ENCODE measurements at places on chromosomes 1 and 21.

GRCh38 chr1:119773711-119774241, 5.1 kb upstream of the HMGCS2 start:
- DNase-seq = peak; percentile 53

DNA sequence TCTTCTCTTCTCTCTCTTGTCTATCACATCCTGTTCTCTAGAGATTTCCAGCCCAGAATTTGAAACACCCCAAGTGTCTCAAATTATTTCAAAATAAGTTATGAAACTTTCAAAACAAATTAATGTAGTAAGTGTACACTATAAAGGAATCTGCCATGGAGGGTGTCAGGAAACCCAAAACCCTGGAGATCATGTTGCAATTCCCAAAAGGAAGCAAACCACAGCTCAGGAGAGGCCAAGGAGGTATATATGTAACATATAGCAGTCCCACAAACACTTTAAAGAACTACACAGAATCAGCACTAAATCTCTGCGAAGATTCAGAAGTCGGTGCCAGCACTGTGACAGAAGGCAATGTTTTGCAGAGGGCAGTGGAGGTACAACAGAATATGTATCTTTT, 26.6 kb downstream of the PTPN14 start:
- no peak for DNase-seq

- peak; percentile 96 for DNase-seq
Observed at GRCh38 chr21:46374761-46375389, 50.9 kb downstream of the PCNT start.

DNA sequence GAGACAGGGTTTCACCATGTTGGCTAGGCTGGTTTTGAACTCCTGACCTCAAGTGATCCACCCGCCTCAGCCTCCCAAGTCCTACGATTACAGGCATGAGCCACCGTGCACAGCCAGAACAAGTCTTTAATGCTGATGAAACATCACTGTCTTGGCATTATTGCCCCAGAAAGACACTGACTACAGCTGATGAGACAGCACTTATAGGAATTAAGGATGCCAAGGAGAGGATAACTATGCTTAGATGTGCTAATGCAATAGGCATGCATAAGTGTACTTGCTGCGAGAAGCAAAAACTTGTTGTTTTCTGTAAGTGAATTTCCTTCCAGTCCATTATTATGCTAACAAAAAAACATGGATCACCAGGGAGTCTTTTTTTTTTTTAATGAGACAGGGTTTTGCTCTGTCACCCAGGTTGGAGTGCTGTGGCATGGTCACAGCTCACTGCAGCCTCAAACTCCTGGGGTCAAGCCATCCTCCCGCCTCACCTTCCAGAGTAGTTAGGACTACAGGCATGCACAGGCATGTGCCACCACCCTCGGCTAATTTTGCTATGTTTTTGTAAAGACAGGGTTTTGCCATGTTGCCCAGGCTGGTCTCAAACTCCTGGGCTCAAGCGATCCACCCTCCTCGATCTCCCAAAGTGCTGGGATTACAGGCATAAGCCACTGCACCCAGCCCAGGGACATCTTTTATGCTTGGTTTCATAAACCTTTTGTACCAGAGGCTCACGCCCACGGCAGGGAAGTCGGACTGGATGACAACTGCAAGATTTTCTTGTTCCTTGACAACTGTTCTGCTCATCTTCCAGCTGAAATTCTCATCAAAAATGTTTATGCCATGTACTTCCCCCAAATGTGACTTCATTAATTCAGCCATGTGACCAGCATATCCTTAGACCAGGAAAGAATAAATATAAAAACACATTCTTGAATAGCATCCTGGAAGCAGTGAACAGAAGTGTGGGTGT, 23.1 kb downstream of the RHEX start:
- no peak for DNase-seq

- no peak for DNase-seq
Observed at GRCh38 chr1:75640137-75640536, 29.2 kb upstream of the SLC44A5 start.

DNA sequence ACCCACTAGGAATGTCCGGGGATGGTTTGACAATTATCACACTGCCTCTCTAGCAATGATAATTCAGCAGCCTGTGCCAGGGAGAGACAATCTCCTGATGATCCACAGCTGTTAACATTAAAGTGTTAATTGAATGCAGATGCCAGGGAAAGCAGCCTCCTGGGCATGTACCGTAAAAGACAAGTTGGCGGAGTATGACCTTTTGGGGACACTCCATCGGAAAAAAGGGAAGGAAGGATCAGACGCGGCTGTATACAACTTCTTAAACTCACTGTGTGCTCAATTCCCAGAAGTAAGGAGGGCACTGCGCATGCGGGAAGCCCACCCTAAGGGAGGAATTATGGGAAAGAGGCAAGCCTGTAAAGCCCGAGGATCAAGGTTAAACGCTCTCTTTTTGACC, 62.6 kb downstream of the MAP3K7CL start:
- peak; percentile 53 for DNase-seq

- DNase-seq = no peak
Observed at GRCh38 chr1:174870319-174870718, 129.4 kb upstream of the CACYBP start.

DNA sequence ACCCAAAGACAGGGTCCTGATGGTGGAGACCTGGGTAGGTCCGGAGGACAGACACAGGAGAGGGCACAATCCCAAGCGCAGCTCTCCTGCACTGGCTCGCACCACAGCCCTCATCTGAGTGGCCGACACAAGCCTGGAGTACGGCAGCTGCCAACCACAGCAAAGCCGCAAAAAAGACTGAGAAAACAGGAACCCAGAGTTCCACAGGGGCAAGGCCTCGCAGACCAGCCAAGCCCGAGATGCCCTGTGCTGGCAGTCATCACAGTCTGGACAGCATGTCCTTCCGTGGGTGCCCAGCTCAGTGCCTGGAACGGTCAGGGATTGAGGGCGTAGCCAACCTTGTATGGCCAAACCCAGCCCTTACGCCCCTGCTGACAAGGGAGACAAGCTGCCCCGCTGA, 11.4 kb downstream of the ZBTB48 start:
- peak; percentile 35 for DNase-seq

- no peak for DNase-seq
Observed at GRCh38 chr1:22271847-22272801, 129.2 kb upstream of the WNT4 start.

- DNase-seq = no peak
Observed at GRCh38 chr1:3283849-3284248, 170.6 kb upstream of the ARHGEF16 start.

DNA sequence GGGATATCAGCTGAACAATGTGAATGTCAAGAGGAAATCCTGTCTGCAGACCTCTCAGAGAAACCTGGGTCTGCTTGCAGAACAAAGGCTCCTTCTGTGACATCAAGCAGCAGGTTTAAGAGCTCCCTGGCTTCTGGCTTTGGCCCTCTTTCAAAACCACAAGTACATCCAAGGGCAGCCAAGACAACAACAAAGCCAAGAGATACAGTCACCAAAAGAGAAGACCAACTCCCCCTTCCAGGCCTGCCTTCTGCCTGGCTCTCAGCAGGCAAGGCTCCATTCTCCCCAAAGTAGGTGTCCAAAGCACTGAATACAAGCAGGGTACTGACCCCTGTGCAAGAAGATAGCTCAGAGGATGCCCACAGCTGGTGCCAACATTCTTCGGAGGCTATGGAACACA, 11.5 kb downstream of the BCAR3 start:
- peak; percentile 96 for DNase-seq

GRCh38 chr1:205766570-205766969, 8.7 kb downstream of the RAB29 start:
- DNase-seq = no peak

- no peak for DNase-seq
Observed at GRCh38 chr1:13756557-13757315, 56.7 kb downstream of the PRDM2 start.

DNA sequence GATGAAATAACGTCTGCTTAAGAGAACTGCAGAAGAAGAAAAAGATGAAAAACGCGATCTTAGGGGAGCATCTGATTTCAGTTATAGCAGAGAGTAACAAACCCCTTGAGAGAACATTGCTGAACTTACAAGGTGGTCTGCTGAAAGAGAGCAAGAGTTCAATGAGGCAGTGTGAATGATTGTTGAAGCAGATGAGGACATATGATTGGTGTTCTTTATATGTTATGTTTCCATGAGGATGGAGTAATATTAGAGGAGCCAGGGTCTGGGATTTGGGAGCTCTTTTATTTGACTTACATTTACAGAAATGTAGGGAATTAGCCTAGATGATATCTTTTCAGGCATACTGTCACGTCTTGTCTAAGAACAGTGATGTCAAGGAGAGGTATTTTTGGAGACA, 1302.0 kb downstream of the KCNT2 start:
- DNase-seq = no peak

GRCh38 chr1:76269155-76269554, 194.6 kb downstream of the ST6GALNAC3 start:
- DNase-seq = peak; percentile 15

DNA sequence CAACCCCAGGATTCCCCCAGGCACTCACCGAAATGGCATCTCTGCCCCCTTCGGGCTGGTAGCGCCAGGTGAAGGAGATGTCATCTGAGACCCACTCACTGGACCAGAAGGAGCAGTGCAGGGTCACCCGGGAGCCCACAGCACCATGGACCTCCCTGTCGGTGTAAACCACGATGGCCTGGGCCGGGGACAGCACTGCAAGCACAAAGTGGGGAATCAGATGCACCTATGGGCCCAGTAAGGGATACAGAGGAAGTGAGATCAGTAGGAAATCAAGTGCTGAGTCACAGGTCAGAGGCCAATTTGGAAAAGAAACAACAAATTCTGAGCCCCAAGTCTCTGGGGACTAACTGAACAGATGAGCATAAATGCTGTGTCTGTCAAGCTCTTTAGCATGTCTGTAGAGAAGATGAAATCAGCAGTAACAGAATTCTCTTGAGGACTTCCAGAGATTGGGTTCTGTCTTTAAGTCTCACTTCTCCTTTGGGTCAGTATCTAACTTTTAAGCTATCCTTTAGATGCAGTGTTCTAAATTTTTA, 2.5 kb downstream of the MPZ start:
- peak; percentile 66 for DNase-seq

GRCh38 chr1:44418022-44418673, 13.1 kb downstream of the RNF220 start:
- DNase-seq = peak; percentile 46

DNA sequence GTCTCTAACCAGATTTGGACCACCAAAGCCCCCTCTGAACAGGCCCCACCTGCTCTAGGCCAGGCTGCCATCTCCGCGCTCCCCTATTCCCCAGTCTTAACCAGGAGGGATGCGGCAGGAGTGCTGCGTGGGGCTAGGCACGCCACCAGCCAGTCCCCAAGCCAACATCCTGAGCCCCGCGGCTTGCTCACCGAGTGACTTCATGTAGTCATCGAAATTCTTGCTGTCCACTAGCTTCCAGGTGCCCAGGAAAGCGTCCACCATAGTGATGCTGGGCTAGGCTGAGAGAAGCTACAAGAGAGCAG, 173 bp downstream of the FABP3 start:
- DNase-seq = no peak

DNA sequence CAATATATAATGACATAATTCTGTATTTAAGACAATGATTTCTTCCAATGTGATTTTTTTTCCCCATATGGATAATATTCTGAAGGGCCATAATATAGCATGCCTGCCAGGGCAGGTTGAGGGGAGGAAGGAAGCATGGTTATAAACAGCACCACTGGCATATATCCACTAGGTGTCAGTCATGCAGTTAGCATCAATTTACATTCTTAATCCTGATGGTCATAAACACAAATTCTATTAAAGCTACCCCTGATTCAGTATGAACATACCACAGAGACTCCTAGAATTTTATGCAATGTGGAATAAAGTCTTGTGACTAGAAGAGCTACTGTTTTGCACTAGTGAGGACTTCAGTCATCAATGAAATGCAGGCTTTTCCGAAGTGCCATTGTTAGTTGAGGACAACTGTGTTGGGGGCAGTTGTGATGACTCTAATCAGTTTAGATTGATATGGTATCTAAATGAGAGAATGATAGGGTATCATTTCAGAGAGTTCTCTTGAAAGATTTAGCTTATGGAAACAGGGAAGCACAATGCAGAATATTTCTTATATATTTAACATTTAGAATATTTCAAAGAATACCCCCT, 342.7 kb upstream of the NR5A2 start:
- peak; percentile 56 for DNase-seq

- no peak for DNase-seq
Observed at GRCh38 chr1:185284116-185284515, 32.9 kb downstream of the IVNS1ABP start.

GRCh38 chr1:107963601-107964335, 1.2 kb downstream of the VAV3 start:
- DNase-seq = no peak

GRCh38 chr1:208616776-208617175, 372.6 kb upstream of the PLXNA2 start:
- DNase-seq = no peak

DNA sequence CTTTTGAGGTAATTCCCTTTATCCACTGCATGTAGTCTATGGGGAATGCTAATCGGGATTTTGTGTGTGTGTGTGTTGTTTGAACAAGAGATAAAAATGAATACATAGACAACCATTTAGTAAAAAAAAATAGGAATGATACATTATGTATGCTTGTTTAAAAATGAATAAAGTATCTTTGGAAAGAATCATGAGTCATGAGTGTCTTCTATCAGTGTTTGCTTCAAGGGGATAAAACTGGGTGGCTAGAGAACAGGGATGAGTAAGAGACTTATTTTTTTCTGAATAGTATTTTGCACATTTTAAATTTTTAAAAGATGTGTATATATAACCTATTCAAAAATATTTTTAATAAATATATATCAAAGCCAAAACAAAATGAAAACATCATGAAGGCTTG, 839.4 kb upstream of the ADGRL4 start:
- DNase-seq = no peak

DNA sequence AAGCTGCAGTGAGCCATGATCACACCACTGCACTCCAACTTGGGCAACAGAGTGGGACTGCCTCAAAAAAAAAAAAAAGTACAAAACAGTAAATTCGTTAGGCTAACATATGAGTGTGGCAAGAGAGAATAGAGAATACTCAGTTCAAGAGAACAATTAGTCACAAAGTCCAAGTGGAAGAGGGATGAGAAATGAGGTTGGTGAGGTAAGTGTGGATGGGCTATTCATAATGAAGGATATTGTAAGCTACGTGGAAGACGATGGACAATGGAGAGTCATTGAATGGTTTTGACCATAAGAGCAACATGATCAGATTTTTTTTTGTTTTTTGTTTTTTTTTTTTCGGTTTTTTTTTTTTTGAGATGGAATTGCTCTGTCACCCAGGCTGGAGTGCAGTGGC, 34.8 kb downstream of the WDTC1 start:
- DNase-seq = no peak

GRCh38 chr21:42569732-42570301, 56.2 kb downstream of the SLC37A1 start:
- DNase-seq = no peak

DNA sequence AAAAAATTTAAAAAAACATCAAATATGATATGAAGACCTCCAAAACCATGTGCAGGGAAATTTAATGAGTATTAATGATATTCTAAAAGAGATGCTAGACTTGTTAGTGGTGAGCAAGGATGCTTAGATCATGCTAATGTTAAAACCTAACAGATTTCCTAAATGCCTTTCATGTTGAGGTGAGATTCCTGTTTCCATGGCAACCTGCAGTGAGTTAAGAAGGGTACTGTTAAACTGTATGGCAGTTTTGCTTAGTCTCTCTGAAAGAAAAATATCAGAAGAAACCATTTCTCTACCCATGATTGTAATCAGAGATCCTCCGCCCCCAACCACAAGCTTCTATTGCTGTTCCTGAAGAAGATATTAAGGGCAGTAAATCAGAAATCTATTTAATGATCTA, 321.6 kb upstream of the LRRC7 start:
- no peak for DNase-seq

All from myocyte (in vitro differentiated cells).